ENCODE measurements at places on chromosomes 16 and 17. TPM values are rescaled to one million over a fixed set of nuclear protein-coding genes. Genes with fewer than 3 reads are reported as not detected.

Gene PITPNC1
- total RNA-seq: 29.7 TPM

Gene EFTUD2
- 58.7 TPM for total RNA-seq

Gene PHF12
- 25.4 TPM for total RNA-seq

Gene ODAD4
- 2.0 TPM for total RNA-seq

Gene CD300A
- total RNA-seq: 4.8 TPM

Gene TNFRSF17
- total RNA-seq: not detected

- no peak for DNase-seq
Observed at GRCh38 chr17:46099865-46100264, 93.4 kb downstream of the KANSL1 start.

DNA sequence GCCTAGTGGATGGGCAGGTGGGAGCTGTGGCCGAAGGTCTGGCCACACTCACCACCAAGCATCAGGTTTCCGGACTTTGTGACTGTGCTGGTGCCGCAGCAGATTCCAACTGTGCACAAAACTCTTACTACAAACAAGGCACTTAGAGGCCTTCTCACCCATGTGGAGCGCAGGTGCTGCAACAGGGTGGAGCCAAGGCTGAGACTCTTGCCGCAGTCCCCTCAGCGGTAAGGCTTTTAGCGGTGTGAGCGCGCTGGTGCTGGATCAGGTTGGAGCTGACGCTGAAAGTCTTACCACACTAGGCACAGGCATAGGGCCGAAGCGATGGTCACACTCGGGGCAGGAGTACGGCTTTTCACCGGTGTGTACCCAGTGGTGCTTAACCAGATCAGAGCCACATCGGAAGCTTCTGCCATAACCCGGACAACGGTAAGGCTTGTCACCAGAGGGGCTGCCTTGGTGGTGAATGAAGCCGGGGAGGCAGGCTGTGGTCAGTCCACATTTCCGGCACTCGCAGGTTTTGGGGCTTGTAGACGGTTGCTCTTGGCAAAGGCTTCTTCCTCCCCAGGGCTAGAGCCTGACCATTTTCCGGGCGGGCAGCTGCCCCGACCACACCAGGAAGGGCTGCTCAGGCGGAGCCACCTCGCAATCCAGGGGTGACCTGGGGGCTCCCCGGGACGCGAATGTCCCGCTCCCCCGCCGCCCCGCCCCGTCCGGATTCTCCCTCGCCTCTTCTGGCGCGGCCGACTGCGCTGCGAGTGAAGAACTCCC, 1.0 kb upstream of the ARMC5 start:
- peak; percentile 86 for DNase-seq

GRCh38 chr16:87853411-87854052, 15.8 kb downstream of the SLC7A5 start:
- peak; percentile 98 for DNase-seq

- DNase-seq: no peak
Observed at GRCh38 chr17:27743281-27743885, 56.9 kb downstream of the NOS2 start.

GRCh38 chr17:79993390-79994227, 42.1 kb downstream of the TBC1D16 start:
- peak; percentile 93 for DNase-seq

- no peak for DNase-seq
Observed at GRCh38 chr16:54677308-54677950, 253.2 kb upstream of the IRX5 start.

- no peak for DNase-seq
Observed at GRCh38 chr16:56634715-56635440, 2.4 kb downstream of the MT1M start.

DNA sequence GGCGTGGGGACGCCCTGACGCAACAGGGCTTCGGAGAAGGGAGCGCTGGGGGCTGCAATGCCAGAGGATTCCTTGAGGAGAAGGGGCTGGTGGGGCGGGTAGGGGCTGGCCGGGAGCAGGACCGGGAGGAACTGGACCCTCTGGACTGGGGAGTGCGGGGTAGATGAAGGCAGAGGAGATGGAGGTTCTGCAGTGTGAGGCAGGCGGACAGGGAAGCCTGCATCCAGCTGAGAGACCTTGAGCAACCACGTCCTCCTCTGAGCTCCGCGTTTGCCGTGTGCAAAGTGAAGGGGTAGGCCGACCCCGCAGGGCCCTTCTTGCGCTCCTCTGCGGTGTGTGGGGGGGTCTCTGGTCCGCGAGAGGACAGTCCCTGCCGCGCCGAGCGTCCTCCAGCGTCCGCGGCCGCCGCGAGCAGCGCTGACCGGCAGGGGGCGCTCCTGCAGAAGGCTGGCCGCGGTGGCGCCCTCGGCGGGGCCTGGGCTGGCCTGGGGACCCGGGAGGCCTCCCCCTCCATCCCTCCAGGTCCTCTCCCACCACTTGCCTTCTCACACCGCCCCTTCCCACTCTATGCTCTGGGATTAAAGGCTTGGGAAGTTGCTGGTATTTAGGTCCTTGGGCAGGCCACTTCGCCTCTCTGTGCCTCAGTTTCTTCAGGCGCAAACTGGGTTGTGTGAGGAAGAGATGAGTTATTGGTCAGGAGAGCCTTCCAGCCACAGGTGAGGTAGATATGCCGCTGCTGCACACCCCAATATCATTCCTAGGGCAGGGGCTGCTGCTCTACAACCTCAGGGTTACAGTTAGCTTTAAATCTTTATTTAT, 9.6 kb upstream of the WNT9B start:
- DNase-seq: peak; percentile 62

GRCh38 chr16:85168732-85169256, 56.5 kb upstream of the CIBAR2 start:
- DNase-seq: peak; percentile 90

GRCh38 chr16:90083139-90083538, 6.0 kb upstream of the PRDM7 start:
- no peak for DNase-seq

GRCh38 chr16:51708861-51709260, 557.8 kb upstream of the SALL1 start:
- DNase-seq: peak; percentile 68

DNA sequence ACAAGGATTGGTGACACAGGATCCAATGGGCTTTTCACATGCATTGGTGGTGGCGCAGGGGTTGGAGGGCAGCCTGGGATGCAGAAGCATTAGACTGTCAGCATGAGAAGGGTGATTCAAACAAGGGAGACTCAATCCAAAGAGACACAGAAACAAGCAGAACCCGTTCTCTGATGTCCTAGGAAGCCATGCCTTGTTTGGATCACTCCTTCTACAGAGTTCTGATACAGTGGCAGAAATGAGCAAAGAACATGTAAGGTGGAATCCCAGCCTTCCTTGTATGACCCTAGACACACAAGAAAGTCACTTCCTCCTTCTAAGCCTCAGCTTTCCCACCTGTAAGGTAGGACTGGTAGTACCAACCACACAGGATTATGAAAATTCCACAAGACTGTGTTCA, 5.7 kb downstream of the KRT33B start:
- no peak for DNase-seq

GRCh38 chr17:4293572-4293971, 29.8 kb upstream of the ANKFY1 start:
- DNase-seq: no peak

Data from right cardiac atrium (tissue), 5 donors.